ENCODE measurements at places on chromosomes 6 and 20.

GRCh38 chr20:21510414-21511384, 3.2 kb downstream of the NKX2-2 start:
- no peak for DNase-seq

DNA sequence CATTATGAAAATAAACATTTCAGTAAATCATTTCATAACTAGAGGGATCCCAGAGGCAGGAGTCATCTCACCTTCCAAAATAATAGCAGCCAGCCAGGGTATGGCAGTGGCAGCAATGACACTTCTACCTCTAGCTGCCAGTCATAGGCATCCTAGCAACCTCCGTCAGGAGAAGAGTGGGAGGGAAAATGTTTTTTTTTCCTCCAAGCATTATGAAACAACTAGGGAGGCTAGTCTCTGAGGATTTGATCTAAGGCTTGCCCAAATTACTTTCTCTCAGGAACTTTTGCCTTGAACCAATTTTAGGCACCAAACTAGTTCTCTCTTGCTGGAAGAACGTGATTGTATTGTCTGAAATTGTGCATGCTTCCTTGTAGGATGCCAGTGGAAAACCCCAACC, 208.7 kb upstream of the PREP start:
- DNase-seq: no peak

GRCh38 chr6:43771858-43772680, 2.1 kb downstream of the VEGFA start:
- peak; percentile 75 for DNase-seq

DNA sequence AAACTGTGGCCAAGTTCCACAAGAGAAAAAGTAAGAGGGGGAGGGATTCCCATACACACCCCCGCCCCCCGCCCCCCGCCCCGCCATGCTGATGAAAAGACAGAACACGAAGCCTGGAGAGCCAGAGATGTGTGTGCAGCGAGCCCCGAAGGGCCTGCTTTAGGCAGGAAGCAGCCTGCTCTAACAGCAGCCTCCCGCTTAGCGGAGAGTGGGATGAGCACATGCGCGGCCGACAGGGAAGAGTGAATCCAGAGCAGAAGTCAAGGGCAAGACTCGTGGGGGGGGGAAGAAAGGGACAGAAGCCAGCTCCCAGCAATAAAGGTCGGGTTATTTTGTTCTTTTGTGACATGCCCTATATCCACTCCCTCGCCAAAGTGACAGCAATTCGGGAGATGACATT, 67.2 kb upstream of the PTGIS start:
- DNase-seq: peak; percentile 41

DNA sequence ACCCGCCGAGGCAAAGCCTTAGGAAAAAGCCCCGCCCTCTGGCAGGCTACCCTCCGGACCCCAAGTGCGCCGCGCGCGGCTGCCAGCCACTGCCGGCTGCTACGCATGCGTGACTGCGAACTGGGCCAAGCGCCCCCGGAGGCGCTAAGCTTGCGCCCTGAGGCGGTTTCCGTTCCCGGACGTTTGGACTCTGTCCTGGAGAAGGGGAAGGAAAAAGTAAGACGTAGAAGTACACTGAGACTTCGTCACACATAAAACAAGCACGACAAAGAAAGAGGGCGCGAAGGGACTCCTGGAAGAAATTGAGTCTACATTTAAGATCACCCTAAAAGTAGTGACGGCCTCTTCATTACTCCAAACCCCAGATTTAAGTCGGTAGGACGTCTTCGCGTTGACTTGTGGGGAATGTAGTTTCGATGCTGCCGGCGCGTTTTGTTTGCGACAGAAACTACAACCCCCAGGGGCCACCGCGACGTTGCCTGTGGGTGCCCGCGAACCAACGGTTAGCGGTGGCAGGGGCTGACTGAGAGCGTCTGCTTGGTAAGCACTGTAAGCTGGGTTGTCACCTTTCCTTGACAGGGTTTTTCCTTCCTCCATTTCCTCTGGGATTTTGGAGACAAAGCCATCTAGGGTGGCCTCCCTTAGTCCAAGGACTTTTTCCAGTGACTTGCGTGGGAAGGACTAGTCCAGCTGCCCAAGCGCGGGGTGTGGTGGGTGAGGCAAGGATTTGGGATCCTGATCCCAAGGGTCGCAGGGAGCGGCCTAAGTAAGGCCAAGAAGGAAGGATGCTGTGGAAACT, at the start of gene CEP57L1:
CEP57L1 (plus strand) TSS at position 472 of the 799 bp plus-strand sequence. CDS start 49,715 bp downstream, outside the sequence.
- DNase-seq: peak; percentile 99

- no peak for DNase-seq
These were observed 231.1 kb upstream of the ZNF217 start for GRCh38 chr20:53824779-53825178.

GRCh38 chr20:15832512-15832911, 740.7 kb downstream of the KIF16B start:
- no peak for DNase-seq

- no peak for DNase-seq
These were observed 215.4 kb upstream of the PREP start for GRCh38 chr6:105618247-105618646.

- no peak for DNase-seq
These were observed 69.3 kb upstream of the SYNJ2 start for GRCh38 chr6:157912326-157912725.

DNA sequence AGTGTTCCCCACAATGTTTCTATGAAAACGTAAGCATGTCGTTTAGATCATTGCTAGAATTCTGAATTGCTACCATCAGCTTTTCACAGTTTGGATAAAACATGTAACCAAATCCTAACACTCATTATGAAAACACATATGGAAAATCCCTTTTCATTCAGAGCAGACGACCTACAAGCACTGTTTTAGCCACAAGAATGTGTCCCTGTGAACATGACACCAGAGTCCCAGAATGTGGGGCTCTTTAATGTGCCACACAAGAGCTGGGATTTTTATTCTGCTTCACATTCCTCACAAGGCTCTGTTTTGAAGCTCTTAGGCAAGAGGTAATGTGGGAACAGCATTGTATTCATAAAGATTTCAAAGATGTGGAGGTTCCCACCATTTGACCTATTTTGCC, 141.1 kb upstream of the CITED2 start:
- no peak for DNase-seq

GRCh38 chr20:10023911-10024310, 10.9 kb upstream of the ANKEF1 start:
- no peak for DNase-seq
